ENCODE measurements at places on chromosomes 2 and 18.

DNA sequence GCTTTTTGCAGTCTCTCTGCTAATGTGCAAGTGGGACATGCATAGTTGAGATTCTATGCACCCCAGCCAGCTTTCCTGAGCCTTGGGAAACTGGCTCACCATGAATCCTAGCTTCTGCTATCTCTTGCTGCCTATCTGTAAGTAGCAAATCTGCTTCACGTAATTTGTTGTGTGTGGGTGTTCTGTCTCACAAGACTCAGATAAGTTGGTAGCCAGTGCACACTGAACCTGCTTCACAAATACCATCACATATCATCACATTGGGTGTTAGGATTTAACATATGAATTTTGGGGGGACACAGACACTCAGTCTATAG, 13.9 kb upstream of the VRK2 start:
- no peak for DNase-seq

DNA sequence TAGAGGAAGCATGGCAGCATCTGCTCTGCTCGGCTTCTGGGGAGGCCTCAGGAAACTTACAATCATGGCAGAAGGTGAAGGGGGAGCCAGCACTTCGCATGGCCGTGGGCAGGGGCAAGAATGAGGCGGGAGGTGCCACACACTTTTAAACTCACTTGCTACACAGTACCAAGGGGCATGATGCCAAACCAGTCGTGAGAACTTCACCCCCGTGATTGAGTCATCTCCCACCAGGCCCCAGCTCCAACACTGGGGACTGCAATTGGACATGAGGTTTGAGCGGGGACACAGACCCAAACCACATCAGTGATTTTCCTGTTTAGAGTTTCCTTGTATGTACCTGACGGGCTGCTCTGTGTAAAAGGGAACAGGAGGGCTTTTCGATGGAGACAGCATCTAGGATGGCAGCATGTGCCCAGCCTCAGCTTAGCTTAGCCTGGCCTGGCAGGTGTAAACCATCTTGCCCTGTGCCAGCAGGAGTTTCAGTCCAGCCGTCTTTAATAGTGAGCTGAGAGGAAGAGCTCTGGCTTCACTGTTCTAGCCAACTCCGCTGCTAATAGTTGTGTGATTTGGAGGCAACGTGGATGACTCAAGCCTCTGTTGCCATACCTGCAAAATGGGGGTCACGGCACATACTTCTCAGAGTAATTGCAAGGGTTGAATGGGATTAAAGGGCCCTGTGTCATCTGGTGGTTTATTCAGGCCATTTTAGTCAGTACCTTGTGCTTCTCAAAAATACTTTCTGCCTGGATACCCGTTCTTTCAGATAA, 101.8 kb downstream of the ASAP2 start:
- DNase-seq: no peak

DNA sequence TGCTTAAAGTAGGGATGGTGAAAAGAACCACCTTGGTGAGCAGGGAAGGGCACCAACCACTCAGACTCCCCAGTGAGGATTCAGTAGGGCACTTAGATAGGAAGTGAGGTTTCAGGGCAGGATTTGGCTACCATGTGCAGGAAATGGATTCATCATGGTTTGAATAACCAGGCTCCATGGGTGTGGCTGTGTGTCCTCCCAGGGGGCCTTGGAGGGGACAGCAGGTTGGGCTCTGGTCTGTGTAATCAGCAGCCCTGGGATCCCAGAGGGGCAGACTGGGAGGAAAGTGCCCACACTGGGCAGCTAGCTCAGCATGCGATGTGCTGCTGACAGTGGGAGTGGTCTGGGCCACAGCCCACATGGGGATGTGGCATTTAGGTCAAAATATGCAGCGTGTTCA, 224.6 kb downstream of the CELF4 start:
- DNase-seq: no peak

GRCh38 chr2:32277363-32277673, 386 bp upstream of the YIPF4 start:
- no peak for DNase-seq

GRCh38 chr18:8559612-8560186, 49.5 kb upstream of the RAB12 start:
- no peak for DNase-seq

- DNase-seq: no peak
Measured at GRCh38 chr2:175170659-175171304, 2.8 kb upstream of the ATF2 start.

DNA sequence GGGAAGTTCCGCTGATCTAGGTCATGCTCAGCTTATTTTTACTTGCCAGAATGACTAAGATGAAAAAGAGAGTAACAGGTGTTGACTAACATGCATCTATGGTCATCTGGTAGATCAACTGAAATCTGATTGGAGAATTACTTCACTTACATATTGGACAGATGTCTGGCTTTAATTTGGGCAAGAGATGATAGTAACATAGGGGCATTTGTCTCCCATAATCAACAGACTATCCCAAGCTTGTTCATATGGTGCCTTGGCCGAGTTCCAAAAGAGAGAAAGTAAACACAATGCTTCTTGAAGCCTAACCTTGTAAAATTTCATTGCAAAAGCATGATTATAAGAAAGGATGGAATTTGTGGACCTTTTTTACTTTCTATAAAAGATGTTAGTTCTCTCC, 503.7 kb downstream of the ADCYAP1 start:
- DNase-seq: no peak

- DNase-seq: no peak
Measured at GRCh38 chr2:27587025-27587424, 4.2 kb downstream of the ZNF512 start.

- DNase-seq: peak; percentile 75
Measured at GRCh38 chr18:55405893-55406406, 182.0 kb downstream of the TCF4 start.

DNA sequence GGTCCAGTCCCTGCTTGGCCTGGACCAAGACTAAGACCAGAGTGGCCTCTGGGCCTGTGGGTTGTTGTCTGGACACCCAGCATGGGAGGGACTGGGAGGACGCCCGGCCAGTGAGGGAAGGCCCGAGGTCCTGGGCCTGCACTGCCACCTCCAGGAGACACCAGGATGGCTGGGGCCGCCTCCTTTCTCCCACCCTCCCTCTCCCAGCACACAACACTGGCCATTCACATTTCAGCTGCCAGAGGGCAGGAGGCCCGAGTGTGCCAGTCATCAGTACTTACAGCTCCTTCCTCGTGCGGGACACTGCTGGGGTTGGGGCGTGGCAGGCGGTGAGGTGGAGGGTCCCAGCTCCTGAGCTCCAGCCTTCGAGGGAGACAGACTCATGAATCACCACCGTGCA, 133.5 kb downstream of the ASB1 start:
- no peak for DNase-seq

GRCh38 chr2:52933878-52934277, 833.7 kb upstream of the CHAC2 start:
- no peak for DNase-seq

- DNase-seq: no peak
Measured at GRCh38 chr2:136106505-136106904, 11.4 kb downstream of the CXCR4 start.

- DNase-seq: peak; percentile 29
Measured at GRCh38 chr2:118855451-118856279, 8.2 kb upstream of the EN1 start.

- no peak for DNase-seq
Measured at GRCh38 chr2:22880161-22880560, 504.8 kb upstream of the KLHL29 start.

- no peak for DNase-seq
Measured at GRCh38 chr2:207494137-207494536, 35.6 kb upstream of the CREB1 start.

GRCh38 chr18:67916097-67916496, 399.6 kb upstream of the DSEL start:
- DNase-seq: peak; percentile 24
